ENCODE measurements at places on chromosomes 12 and 14.

GRCh38 chr14:73909681-73910080 is 23.0 kb downstream of the ZNF410 start:
- no peak for DNase-seq

GRCh38 chr14:92451245-92451644 is 62.3 kb upstream of the RIN3 start:
- no peak for DNase-seq

GRCh38 chr14:72573725-72574417 is 320.0 kb downstream of the DPF3 start:
- DNase-seq: no peak

GRCh38 chr14:68377006-68377405 is 415.9 kb downstream of the ZFP36L1 start:
- DNase-seq: no peak

DNA sequence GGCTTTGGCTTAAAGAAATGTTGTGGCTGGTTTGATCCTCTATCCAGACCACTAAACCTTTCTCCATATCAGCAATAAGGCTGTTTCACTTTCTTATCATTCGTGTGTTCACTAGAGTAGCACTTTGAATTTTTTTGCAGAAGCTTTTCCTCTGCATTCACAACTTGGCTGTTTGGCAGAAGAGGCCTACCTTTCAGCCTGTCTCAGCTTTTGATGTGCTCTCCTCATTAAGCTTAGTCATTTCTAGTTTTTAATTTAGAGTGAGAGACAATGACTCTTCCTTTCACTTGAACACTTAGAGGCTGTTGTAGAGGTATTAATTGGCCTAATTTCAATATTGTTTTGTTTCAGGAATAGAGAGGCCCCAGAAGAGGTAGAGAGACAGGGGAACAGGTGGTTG is 13.8 kb downstream of the KCNMB4 start:
- no peak for DNase-seq

DNA sequence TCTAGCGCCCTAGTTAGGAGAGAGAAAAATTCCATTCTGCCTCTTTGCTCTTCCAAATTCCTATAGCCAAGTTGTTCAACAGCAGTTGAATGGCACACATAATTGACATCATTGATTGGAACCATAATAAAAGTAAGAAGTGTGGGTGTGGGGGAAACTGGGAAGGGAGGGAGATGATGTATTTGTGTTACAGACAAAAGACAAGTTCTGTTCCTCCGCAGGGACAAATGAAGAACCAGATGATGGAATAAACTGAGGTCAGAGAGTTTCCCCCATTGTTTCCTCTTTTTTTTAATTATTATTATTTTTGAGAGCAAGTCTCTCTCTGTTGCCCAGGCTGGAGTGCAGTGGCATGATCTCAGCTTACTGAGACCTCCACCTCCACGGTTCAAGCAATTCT is 34.9 kb downstream of the GDF11 start:
- DNase-seq: no peak

- DNase-seq: no peak
Observed at GRCh38 chr12:126067626-126068329, 1002.5 kb downstream of the AACS start.

DNA sequence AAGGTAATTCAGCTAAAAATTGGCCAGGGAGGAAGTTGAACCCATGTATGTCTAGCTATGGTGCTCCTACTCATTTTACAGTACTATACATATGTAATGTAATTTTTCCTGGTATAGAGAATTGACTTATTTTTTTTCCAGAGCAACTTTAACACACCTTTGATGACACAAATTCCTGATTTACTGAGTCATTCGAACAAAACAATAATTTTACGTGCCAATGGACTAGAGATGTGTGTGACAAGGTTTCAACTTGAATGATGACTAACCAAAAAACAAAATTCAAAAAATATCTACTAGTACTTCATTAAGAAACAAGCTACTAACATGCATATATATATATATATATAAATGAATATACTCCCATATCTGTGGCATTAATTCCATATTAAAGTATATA is 180.5 kb downstream of the KITLG start:
- DNase-seq: no peak

DNA sequence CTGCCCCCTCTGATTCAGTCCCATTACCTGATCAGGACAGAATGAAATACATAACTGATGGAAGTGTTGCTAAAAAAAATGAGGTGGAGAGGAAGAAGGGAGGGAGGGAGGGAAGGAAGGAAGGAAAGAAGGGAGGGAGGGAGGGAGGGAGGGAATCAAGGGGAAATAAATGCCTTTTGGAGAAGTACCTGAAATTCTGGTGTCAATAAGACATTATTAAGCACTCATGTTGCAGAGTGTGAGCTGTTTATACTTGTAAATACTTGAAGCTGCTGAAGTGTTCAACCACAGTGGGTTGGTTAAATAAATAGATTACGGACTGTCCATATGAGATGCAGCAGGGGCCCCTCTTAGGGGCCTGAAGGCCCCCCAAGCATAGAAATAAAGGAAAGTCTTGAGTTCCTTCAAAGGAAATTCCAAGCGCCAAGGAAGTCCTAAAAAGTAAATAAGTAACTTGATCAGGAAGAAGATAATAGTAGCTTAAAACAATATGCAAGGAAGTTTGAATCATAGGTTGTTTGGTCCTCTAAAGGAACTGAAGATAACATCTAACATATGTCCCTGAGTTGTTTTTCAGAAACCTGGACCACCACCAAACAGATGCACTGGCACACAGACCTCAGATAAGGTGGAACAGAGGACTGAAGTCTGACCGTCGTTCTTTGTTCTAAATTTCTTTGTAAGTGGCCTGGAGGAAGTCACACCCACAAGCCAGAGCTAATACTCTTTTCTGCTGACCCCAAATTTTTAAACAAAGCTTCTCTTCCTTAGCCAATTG is 110.8 kb downstream of the SEC23A start:
- DNase-seq: no peak

DNA sequence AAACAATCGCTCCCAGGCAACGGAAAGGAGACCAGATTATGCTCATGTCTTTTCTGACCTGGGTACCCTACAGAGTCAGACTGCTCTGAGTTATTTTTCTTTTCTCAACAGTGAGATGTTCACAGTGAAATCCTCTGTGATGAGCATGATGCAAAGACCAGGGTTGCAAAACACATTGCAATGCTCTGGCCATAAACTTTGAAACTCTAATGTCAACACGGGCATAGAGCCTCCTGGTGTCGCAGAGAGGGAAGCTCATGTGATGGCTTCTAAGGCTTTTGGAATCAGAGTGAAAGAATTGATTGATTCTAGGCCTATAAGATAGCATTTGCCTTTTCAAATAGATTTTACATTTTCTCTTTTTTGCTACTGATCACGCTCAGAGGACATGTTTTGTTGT is 193.4 kb downstream of the RASSF9 start:
- no peak for DNase-seq

GRCh38 chr12:117684471-117684870 is 284.3 kb downstream of the KSR2 start:
- no peak for DNase-seq

DNA sequence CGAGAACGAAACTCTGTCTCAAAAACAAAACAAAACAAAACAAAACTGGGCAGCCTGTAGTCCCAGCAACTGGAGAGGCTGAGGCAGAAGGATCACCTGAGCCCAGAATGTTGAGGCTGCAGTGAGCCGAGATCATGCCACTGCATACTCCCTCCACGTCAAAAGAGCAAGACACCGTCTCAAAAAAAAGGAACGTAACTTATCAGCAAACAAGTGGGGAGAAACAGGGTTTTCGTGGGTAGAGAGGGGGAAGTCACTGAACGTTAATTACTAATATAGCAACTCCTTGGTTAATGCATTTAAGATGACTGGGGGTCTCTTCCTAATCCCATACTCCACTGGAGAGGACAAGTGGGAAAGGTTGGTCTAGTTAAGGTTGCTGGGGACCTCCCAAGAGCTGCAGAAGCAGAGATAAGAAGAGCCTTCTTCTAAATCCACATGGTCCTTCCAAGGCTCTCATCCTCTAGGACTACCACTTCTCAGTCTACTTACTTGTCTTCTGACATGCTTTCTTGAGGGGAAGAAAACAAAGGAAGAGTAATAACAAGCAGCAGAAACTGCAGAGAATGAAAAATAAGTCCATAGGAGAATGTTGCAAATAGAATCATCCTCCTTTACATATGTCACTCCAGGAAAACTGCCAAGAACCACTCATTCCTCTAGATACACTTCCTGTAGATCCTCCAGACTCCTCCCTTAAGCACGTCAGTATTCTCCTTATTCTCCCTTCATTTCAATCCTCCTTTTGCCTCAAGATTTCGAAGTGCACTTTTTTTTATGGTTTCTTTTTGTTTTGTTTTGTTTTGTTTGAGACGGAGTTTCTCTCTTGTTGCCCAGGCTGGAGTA is 5.8 kb downstream of the NUMB start:
- DNase-seq: no peak

- no peak for DNase-seq
Observed at GRCh38 chr14:69285661-69286255, 25.8 kb downstream of the GALNT16 start.

DNA sequence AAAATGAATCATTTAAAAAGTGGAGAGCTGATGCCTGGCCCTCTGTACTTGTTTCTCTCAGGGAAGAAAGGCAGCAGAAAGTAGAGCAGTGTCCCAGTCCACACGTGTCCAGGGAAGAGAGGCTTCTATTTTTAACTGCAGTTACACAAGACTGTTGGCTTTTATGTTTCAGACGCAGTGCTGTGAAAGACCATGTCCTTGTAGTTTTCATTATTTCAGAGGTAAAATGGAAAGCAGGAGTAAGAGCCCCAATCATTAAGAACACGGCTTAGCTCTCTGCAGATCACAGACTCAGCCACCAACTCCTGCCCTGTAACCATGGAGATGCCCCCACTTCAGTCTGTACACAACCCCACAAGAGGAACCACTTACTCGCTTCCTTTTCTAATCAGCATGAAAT is 336.3 kb downstream of the DAD1 start:
- no peak for DNase-seq

- DNase-seq: no peak
Observed at GRCh38 chr12:62806893-62807292, 128.1 kb downstream of the PPM1H start.

- DNase-seq: no peak
Observed at GRCh38 chr14:95808371-95808770, 68.3 kb upstream of the TUNAR start.

- no peak for DNase-seq
Observed at GRCh38 chr14:96268431-96269358, 12.7 kb downstream of the BDKRB1 start.

DNA sequence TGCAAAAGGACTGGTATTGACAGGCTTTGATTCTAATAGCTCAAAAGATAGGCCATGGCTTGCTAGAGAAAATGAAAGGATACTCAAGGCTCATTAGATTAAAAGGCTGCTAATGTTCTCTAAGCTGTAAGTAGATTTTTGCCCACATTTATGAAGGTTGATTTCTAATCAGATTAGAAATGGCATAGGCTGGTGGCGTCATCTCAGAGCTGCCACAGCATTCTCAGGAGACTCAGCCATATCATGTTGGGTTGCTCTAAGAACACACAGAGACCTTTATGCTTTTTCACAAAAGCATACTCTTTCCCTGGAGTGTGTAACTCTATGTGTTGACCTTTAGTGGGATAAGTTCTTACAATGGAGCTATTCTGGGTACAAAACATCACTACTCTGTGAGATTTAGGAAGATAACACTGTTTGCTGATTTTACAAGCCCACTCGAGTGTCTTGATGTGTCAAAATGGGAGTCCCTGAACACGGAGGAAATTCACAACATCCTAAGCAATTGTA is 576.0 kb downstream of the NRXN3 start:
- DNase-seq: no peak
